ENCODE measurements at places on chromosomes 7 and 10.

DNA sequence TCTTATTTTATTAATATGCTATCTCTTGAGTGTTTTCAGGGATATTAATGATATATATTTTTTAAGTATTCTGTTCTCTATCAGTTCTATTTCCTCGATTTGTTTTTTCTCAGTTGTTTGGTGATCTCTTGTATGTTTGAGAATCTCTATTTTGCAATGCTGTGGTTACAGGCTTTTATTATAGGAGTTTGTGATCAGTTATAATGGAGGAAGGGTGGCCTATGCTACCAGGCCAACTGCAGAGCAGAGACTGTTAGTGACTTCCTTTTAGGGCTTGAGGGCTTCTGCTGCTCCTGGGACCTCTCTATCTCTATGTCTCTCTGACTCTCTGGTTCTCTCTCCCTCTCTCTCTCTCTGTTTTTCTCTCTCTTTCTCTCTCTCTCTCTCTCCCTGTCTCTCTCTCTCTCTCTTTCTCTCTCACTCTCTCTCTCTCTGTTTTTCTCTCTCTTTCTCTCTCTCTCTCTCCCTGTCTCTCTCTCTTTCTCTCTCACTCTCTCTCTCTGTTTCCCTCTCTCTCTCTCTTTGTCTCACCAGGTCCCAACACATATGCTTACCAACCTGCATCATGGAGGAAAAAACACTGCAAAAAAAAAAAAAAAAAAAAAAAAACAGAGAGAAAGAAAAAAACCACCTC, 69.4 kb upstream of the CAV2 start:
- no peak for DNase-seq

- no peak for DNase-seq
Measured at GRCh38 chr10:14904316-14904732, 25.7 kb downstream of the SUV39H2 start.

DNA sequence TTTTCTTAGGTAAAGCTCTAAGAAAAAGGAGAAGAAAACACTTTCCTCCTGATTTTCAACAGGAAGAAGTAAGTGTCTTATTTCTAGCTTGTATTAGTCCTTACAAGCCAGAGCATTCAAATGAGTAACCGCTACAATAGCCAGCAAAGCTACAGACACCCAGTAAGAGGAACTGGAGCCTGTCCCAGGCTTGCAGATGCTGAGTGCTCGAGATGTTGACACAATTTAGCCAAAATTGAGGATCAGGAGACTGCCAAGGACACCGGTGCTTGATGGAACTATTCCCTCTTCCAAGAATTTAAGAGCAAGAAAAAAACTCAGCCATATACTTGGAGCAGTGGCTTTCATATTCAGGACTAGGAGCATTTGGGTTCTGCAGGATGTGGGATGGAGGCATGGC, 149.3 kb upstream of the DPP6 start:
- DNase-seq: no peak

GRCh38 chr7:87850836-87851593, 25.1 kb downstream of the SLC25A40 start:
- DNase-seq: no peak

- no peak for DNase-seq
Measured at GRCh38 chr10:113135025-113135424, 185.0 kb downstream of the TCF7L2 start.

GRCh38 chr10:42532996-42533395, 105.4 kb downstream of the ZNF33B start:
- no peak for DNase-seq

GRCh38 chr7:51301806-51302205, 14.8 kb downstream of the COBL start:
- DNase-seq: no peak

GRCh38 chr7:155881471-155882350, 69.4 kb upstream of the SHH start:
- no peak for DNase-seq

DNA sequence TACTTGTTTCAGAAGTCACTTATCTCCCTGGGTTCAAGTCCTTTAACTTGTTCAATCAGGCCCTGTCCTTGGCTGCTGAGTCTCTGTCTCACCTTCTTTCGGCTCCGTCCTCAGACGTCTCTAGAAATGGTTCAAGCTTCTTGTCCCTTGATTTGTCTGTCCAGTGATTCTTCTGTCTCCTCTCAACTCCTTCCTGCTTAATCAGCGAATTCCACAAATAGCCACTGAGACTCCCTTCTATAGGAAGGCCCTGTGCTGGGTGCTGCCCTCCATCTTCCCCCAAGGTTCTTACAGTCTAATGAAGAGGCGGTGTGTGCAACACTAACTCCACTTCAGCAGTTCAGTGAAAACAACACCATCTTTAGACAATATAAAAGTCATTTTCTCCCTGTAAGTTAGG, 12.7 kb downstream of the FAM241B start:
- no peak for DNase-seq

DNA sequence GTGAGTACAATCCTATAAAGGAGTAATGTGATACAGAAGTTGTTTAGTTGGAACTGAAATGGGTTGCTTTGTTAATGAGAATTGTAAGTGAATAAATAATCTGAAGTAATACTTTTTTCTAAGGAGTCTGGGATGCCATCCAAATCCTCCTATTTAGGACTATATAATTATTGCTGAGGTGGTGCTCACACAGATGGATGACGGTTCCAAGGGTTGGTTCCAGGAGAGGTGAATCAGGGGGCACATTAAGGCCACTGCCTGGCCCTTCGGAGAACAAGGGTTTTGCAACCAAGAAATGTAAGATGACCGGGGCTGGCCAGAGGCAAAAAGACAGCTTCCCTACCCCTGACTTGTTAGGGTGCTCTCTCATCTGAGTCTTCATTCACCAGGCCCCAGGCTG, 352.7 kb downstream of the PHTF2 start:
- DNase-seq: no peak

DNA sequence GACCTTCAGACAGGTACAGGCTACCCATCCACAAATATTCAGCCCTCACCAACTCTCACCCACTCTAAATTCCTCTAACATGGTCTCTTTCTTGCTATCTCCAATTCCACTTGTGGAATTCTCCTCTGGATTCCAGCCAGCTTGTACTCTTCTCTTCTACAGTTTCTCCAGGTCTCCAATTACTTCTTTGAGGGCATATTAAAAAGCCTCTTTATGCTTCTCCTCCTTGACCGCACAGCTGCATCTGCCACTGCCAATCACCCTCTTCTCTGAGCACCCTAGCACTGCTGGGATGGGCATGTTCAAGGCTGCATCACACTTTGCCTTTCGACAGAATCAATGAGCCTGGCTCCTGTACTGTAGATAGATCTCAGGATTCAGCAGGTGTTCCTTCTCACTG, 101.5 kb upstream of the ANKRD1 start:
- DNase-seq: no peak

DNA sequence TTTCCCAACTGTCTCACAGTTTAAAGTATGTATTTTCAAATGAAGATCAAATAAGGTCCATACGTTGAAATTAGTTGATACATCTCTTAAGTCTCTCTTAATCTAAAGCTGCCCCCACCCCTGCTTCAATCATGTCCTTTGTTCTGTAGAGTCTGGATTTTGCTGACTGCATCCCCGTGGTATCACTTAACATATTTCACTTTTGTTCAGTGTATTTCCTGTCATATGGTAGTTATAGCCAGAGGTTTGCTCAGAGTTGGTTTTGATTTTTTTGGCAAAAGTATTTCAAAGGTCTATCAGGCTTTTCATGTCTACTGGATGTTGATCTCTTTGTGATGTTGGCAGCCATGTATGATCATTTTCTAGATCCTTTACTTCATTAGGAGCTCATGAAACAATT, 54.4 kb upstream of the ARID5B start:
- DNase-seq: no peak

DNA sequence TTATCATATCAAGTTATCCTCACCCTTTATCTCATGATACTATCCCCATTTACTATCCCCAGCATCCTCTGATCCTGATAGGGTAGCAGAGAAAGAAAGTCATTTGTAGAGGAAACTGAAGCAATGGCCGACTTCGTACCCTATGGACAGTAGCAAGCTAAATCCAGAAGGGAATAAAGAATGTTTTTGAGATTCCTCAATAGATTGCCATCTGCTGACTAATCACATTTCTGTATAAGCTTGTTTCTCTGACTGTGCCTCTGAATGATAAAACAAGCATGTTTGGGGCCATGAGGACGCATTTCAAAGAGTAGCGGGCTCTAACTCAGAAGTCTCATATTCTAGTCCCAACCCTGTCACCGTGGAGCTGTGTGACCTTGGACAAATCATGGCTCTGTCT, 13.2 kb upstream of the FAM107B start:
- no peak for DNase-seq

- DNase-seq: no peak
Measured at GRCh38 chr7:127150543-127150942, 102.2 kb downstream of the GRM8 start.

DNA sequence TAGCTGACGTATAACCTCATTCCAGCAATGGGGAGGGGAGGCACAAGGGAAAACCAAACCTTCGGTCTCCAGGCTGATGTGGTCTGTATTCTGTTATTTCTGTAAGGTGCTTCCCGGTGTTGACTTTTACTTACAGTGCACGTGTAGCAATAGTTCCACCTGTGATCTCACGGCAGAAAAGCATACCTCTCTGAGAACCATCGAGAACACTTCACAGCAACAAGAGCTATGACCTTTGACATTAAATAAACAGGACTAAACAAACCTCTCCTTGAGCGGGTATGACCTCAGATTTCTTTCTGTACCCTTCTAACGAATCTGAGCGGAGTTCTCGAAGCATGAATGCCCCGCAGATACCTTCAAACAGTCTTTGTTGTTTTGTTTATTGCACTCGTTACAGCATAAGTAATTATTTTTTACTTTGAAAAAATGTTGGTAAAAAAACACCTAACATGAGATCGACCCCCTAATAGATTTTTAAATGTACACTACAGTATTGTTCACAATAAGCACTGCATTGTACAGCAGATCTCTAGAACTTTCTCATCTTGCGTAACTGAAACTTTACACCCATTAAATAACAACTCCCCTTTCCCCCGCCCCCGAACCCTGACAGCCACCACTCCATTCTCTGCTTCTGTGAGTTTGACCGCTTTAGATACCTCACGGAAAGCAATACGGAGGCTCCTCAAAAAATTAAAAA, 282.3 kb downstream of the GATA3 start:
- DNase-seq: no peak

GRCh38 chr10:121566755-121567154, 31.5 kb downstream of the FGFR2 start:
- no peak for DNase-seq

GRCh38 chr7:84665339-84665738, 470.8 kb upstream of the SEMA3A start:
- no peak for DNase-seq

- DNase-seq: no peak
Measured at GRCh38 chr7:142188846-142189245, 69.0 kb downstream of the PRSS58 start.

DNA sequence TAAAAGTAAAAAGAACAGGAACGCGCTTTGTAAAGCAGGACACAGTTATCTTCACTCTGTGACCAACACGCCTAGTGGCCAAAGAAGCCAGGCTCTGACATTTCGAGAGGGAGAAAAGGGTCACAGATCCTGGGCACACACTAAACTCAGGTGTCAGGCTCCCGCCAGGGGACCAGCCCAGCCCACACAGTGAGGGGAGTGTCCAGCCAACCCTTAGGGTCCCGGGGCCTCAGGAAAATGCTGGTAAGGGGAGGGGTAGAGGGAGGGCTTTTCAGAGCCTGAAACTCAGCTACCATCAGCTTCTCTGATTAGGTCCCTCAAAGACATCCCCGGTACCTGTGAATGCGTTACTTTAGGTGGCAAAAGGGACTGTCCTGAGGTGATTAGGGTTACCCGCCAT, 16.6 kb downstream of the ANXA11 start:
- DNase-seq: no peak

GRCh38 chr10:60266513-60266912, 123.2 kb downstream of the ANK3 start:
- DNase-seq: no peak

- no peak for DNase-seq
Measured at GRCh38 chr7:113890331-113891030, 28.3 kb downstream of the PPP1R3A start.

- DNase-seq: no peak
Measured at GRCh38 chr7:155414547-155415492, 43.1 kb upstream of the EN2 start.

DNA sequence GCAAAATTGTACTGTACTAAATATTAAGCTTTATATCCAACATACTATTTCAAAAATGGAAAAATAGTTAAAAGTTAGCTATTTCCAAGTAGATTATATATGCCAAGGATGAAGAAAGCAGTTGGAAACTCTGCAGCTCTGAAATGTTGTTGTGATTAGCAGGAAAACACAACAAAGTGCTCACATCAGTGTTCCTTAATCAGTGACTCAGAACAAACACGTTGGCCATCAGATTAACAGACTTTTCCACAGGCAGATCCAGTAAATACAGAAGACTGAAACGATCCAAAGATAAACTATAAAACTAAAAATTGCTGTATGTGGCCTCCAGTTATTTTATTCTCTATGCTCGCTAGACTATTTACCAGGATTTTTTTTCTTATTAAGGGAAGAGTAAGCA, 99.6 kb upstream of the SEMA3D start:
- DNase-seq: no peak

- no peak for DNase-seq
Measured at GRCh38 chr7:13731643-13732042, 257.8 kb downstream of the ETV1 start.

- no peak for DNase-seq
Measured at GRCh38 chr10:31011017-31011664, 20.5 kb downstream of the ZNF438 start.

GRCh38 chr7:35004531-35005095, 32.7 kb downstream of the DPY19L1 start:
- no peak for DNase-seq

DNA sequence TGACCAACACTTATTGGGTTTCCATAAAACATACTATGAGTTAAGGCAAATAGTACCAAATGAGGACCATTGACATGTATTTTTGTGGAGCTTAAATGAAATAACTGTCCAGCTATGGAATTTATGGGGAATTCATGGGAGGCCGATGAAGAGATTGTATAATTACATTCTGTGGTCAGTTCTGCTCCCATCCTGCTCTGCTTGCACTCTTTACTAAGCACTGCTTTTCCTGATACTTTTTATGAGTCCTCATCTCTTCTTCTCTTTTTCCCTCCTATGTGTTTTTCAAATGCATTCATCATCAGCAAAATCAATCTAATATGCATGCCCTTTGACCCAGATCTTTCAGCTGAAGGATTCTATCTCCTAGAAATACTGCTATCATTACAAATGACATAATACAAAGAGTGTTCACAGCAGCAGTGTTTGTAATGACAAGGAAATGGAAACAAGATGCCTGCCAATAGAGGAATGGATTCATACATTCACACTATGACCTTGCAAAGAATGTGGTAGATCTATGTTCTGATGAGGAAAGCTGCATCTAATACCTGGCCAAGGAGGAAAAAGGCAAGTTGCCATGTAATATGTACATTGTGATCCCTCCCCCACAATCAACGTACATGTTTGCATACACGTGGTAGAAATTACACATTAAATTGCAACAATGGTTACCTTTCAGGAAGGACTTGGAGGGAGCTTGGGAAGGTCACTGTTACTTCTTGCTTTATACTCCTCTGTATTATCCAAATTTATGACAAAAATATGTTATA, 73.9 kb downstream of the PCGF5 start:
- no peak for DNase-seq

- DNase-seq: no peak
Measured at GRCh38 chr7:97015756-97016380, 8.8 kb downstream of the DLX5 start.

GRCh38 chr7:87219545-87220025, at the start of gene TMEM243:
TSS of gene TMEM243 (minus strand) at chr7:87219732. CDS start at chr7:87219503, 229 bp downstream.
- DNase-seq: peak; percentile 64

All from stimulated activated CD8-positive, alpha-beta memory T cell treated with anti-CD3 and anti-CD28 coated beads, Interleukin-4, amount 100 ng/mL, for 1 hour (primary cell).